ENCODE measurements at places on chromosomes 7 and 10. TPM values are rescaled to one million over a fixed set of nuclear protein-coding genes. Genes with fewer than 3 reads are reported as not detected.

- no peak for DNase-seq
Measured at GRCh38 chr10:126842356-126842755, 62.9 kb upstream of the DOCK1 start.

DNA sequence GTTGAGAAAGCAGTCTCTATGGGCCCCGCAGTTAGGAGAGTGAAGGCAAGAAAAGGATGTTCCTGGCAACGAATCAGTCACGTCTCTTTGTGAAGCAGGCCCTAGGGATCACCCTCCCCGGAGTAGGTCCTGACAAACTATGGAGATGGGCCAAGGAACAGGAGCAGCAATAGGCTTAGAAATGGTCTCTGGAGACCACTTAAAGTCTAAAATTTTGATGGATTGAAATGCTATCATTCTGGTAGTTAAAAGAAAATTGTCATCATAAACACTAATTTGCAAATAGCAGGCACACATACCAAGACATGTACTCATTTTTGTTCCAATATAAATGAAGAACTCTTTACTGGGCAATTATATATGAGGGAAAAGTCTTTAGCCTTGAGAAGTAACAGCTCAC is 123.5 kb downstream of the ITGB8 start:
- DNase-seq: no peak

DNA sequence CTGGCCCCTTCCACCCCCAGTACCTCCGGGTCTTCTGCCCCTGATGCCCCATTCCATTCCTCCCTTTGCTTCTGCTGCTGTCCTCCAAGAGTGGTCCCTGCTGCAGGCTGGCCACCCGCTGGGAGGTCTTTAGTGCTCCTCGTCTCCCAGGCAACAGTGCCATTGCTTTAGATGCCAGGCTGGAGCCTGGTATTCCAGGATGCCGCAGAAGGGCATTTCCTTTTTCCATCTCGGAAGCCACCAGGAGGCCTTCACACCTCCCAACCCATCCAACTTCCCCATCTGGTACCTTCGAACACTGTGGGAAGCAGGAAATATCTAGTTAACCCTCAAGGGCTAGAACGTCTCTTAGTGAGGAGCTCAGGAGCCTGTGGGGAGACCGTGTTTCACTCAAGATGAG is 92.9 kb upstream of the DUSP5 start:
- DNase-seq: no peak

GRCh38 chr10:100895346-100895745 is 17.4 kb upstream of the SLF2 start:
- DNase-seq: no peak

GRCh38 chr10:86263209-86263608 is 103.4 kb downstream of the GRID1 start:
- DNase-seq: no peak

The RBM48 gene
- polyA plus RNA-seq: 13.8 TPM
